ENCODE measurements at places on chromosomes 6 and 20.

DNA sequence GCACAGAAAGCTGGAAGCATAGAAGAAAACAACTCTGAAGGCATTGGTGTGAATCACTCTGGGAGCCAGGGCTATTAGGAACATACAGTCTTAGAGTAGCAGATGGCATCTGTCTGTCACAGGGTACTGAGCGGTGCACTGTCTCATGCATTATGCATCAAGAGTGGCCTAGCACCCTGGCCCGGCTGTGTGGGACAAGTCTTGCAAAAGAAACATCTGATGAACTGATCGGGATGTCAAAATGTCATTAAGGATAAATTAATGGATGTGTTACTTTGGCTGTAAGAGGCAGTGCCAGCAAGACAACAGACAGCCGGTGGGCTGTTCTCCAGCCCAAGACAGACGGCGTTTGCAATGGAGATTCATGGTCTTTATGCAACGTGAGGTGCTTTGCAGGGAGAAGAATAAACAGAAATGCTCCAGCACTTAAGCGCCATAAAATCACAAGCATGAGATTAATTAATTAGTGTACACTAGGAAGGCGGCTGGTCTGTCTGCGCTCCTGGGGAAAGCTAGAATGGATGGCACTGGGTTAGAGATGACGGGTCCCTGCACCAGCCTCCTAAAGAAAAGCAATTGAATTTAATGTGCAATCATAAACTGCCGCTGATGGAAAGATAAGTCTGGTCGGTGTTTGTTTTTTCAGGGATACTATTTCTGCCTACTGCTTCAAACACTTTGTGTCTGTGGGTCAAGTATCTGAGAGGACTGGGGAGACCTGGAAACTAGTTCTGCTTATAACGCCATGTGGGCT lies 600.6 kb upstream of the CHD6 start:
- H3K27ac ChIP-seq: no peak overlapping the region
- H3K4me3 ChIP-seq: no peak overlapping the region
- no peaks in the 10 kb centered on the region for H3K36me3 ChIP-seq

DNA sequence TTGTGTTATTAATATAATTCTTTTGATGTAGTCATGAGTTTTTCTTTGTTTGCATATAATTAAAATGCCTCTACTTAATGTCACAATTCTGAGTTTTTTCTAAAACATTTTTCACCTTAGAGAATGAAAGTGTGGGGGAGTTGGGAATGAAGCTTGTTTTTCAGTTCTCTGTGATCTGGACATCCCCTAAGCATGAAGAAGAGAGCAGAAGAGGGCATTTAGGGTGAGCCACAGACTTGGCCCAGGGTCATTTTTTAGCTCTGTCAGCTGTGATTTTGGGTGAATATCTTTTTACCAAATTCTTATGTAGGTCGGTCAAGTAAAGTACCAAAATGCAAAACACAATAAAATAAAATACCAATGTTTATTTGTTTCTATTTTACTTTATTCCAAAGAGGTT lies 3.9 kb downstream of the OTOR start:
- no peak overlapping the region for H3K27ac ChIP-seq
- no peaks in the 10 kb centered on the region for H3K27me3 ChIP-seq
- no peaks in the 10 kb centered on the region for H3K36me3 ChIP-seq
- no peaks in the 10 kb centered on the region for H3K4me1 ChIP-seq

DNA sequence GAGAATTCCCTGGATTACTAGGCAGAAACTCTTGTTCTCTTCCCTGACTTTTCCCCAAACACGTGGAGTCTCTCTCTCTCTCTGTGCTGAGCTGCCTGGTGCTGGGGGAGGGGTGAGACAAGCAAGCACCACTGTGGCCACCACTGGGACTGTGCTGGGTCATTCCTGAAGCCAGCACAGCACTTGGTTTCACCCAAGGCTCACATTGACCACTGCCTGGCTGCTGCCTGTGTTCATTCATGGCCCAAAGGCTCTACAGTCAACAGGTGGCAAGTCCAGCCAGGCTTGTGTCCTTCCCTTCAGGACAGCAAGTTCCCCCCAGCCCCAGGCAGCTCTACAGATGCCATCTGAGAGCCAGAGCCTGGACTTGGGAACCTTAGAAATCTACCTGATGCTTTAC lies 92.2 kb downstream of the CTNNBL1 start:
- H3K27ac ChIP-seq: no peak overlapping the region
- no peaks in the 10 kb centered on the region for H3K4me1 ChIP-seq
- no peak overlapping the region for H3K4me3 ChIP-seq

DNA sequence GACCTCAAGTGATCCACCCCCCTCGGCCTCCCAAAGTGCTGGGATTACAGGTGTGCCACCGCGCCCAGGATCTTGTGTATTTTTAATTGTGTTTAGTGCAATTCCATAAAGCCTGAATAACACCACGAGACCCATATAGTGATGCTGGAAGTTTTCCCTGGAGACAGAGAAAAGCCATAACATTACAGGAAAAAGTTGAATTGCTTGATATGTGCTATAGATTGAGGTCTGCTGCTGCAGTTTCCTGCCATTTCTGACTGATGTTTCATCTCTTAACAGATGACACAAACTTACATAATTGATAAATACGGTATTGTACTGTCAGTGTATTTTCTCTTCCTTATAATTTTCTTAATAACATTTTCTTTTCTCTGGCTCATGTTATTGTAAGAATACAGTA lies 7.3 kb upstream of the UBD start:
- H3K36me3 ChIP-seq: no peaks in the 10 kb centered on the region
- H3K4me1 ChIP-seq: peaks cover 4% of the 10 kb centered on the region
- DNase-seq: no peak
- no peak overlapping the region for H3K27ac ChIP-seq
- no peak overlapping the region for H3K4me3 ChIP-seq
- no peaks in the 10 kb centered on the region for H3K27me3 ChIP-seq

GRCh38 chr6:111912904-111913303 lies 39.7 kb upstream of the FYN start:
- H3K27ac ChIP-seq: no peak overlapping the region
- H3K27me3 ChIP-seq: no peaks in the 10 kb centered on the region
- no peak overlapping the region for H3K4me3 ChIP-seq
- DNase-seq: no peak

DNA sequence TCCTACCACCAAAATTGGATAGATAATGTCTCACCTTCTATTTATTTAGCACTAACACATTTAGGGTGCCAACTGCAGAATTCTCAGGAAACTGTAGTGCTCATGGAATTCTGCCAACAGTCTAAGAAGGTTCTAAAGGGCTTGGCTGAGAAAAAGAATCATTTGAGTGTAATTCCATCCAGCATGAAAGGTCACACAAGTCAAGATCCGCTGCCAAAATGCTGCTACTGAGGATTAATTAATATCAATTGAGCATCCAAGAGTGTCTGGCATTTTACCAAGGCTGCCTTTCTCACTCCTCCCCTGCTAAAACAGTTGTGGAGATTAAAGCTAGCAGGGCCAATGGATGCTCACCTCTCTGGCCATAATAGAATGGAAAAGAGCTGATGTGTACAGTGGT lies 112.7 kb downstream of the FHL5 start:
- no peak for DNase-seq
- H3K4me3 ChIP-seq: no peak overlapping the region
- no peak overlapping the region for H3K27ac ChIP-seq
- H3K4me1 ChIP-seq: no peaks in the 10 kb centered on the region

- peaks cover 2% of the 10 kb centered on the region for H3K27me3 ChIP-seq
- H3K4me3 ChIP-seq: no peak overlapping the region
- H3K4me1 ChIP-seq: no peaks in the 10 kb centered on the region
- no peaks in the 10 kb centered on the region for H3K36me3 ChIP-seq
Observed at GRCh38 chr20:40930561-40930960, 98.1 kb upstream of the TOP1 start.

GRCh38 chr6:45350186-45350710 lies 22.1 kb downstream of the RUNX2 start:
- no peak for DNase-seq
- H3K27ac ChIP-seq: no peak overlapping the region
- no peaks in the 10 kb centered on the region for H3K27me3 ChIP-seq
- H3K36me3 ChIP-seq: peaks cover 2% of the 10 kb centered on the region

- H3K27ac ChIP-seq: no peak overlapping the region
- H3K27me3 ChIP-seq: no peaks in the 10 kb centered on the region
Observed at GRCh38 chr6:151255811-151256210, 16.0 kb downstream of the AKAP12 start.

GRCh38 chr20:19789446-19789845 lies 31.4 kb downstream of the RIN2 start:
- no peak for DNase-seq
- peaks cover 8% of the 10 kb centered on the region for H3K4me1 ChIP-seq
- no peak overlapping the region for H3K27ac ChIP-seq
- H3K36me3 ChIP-seq: no peaks in the 10 kb centered on the region
- no peak overlapping the region for H3K4me3 ChIP-seq

- H3K27me3 ChIP-seq: no peaks in the 10 kb centered on the region
- H3K36me3 ChIP-seq: no peaks in the 10 kb centered on the region
- no peak overlapping the region for H3K27ac ChIP-seq
- no peak overlapping the region for H3K4me3 ChIP-seq
- H3K4me1 ChIP-seq: no peaks in the 10 kb centered on the region
Observed at GRCh38 chr6:115720900-115721299, 339.8 kb downstream of the FRK start.

DNA sequence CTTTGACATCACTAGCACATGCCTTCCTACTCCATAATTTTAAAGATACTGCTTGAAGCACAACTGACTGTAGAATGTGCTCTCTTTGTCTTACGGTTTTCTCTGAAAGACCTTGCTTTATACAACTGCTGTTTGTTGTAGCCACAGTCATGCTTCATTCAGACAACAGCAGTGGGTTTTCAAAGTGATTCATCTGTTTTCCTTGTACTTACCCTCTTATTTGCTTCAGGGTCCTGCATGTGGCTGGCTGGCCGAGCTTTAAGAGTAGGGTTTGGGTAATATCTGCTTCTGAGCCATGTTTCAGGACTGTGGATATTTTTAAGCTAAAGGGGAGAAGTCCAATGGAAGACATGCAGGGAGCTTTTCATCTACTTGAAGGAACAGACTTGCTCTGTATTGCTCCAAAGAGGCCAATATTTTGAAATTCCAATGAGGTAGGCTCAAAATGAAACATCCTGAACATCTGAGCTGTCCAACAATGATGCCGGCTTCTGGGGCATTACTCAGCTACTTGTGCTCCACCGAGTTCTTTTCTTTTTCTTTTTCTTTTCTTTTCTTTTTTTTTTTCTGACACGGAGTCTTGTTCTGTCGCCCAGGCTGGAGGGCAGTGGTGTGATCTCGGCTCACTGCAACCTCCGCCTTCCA lies 160.2 kb upstream of the SGK1 start:
- no peak for DNase-seq
- H3K36me3 ChIP-seq: no peaks in the 10 kb centered on the region
- no peaks in the 10 kb centered on the region for H3K27me3 ChIP-seq
- H3K27ac ChIP-seq: no peak overlapping the region

- H3K4me3 ChIP-seq: no peak overlapping the region
- DNase-seq: no peak
- H3K4me1 ChIP-seq: peaks cover 20% of the 10 kb centered on the region
- no peaks in the 10 kb centered on the region for H3K36me3 ChIP-seq
Observed at GRCh38 chr6:45209762-45210161, 118.4 kb upstream of the RUNX2 start.

- H3K4me3 ChIP-seq: no peak overlapping the region
- H3K36me3 ChIP-seq: no peaks in the 10 kb centered on the region
- no peak for DNase-seq
Observed at GRCh38 chr6:102150549-102150948, 757.0 kb downstream of the GRIK2 start.

GRCh38 chr6:157755746-157756411 lies 67.2 kb upstream of the SNX9 start:
- H3K4me3 ChIP-seq: no peak overlapping the region
- no peak for DNase-seq
- no peaks in the 10 kb centered on the region for H3K27me3 ChIP-seq
- H3K27ac ChIP-seq: no peak overlapping the region
- H3K4me1 ChIP-seq: peaks cover 47% of the 10 kb centered on the region

GRCh38 chr6:129050086-129050485 lies 167.1 kb downstream of the LAMA2 start:
- DNase-seq: no peak
- no peaks in the 10 kb centered on the region for H3K36me3 ChIP-seq
- H3K4me1 ChIP-seq: no peaks in the 10 kb centered on the region
- H3K27me3 ChIP-seq: no peaks in the 10 kb centered on the region
- H3K27ac ChIP-seq: no peak overlapping the region

DNA sequence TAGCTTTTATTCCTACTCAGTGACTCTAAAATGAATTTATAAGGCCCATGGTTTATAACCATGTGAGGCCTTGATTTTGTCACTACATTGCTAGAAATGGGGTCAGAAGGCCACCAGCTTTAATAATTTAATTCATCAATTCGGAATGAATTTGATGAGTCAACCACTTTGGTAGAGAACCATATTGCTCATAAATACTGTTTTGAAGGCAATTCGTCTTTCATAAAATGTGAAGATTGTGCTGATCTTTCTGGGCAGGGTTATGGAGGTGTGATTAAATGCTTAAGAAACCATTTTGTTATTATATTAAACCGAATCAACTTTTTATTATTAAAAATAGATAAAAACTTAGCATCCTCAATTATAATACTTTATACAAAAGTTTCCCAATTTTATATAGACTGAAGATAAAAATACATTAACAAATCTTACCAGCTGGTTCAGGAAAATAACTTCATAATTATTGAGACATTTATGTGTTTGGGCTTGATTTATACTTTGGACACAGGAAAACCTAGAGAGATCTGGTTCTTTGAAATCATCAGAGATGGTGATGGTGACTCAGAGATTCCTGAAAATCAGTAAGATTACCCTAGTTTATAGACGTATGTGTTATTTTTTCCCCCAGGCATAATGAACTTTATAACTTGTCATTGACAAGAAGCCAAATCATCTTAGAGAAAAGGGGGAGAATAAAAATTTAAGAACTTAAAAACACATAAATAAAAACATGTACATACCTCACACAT lies 10.6 kb downstream of the HCRTR2 start:
- no peaks in the 10 kb centered on the region for H3K27me3 ChIP-seq
- H3K36me3 ChIP-seq: no peaks in the 10 kb centered on the region
- no peak for DNase-seq

DNA sequence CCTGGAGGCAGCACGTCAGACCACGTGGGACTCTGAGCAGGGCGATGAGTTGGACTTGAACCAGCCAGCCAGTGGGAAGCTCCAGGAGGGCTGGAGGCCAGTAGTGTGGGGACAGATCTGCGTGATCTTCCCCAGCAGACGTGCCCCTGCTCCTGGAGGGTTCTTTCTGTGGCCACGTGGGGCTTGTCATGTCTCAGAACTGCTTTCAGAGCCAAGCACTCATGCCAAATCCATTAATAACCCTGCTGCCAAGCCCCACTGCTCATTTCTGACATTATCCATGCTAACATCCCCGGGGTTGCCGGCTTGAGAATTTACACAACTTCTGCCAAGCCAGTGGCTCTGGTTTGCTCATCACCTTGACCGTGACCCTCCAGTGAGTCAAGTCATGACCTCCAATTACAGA lies 38.3 kb downstream of the SIRPA start:
- no peak overlapping the region for H3K4me3 ChIP-seq
- DNase-seq: no peak
- H3K27me3 ChIP-seq: no peaks in the 10 kb centered on the region
- no peak overlapping the region for H3K27ac ChIP-seq

GRCh38 chr6:110703010-110703905 lies 112.0 kb downstream of the CDK19 start:
- H3K27me3 ChIP-seq: no peaks in the 10 kb centered on the region
- peaks cover 34% of the 10 kb centered on the region for H3K4me1 ChIP-seq
- H3K27ac ChIP-seq: peak overlapping the region; percentile 1
- no peak for DNase-seq
- H3K36me3 ChIP-seq: peaks cover 1% of the 10 kb centered on the region
- H3K4me3 ChIP-seq: no peak overlapping the region

Data from HepG2 (cell line).